COR-L47 (cell line): ENCODE measurements at places on chromosomes 2 and 18.
A peak's percentile ranks its signal among the peaks of the same experiment; 100 is the strongest.

GRCh38 chr2:217475791-217476190 is 527.0 kb downstream of the TNS1 start:
- no peak for DNase-seq

DNA sequence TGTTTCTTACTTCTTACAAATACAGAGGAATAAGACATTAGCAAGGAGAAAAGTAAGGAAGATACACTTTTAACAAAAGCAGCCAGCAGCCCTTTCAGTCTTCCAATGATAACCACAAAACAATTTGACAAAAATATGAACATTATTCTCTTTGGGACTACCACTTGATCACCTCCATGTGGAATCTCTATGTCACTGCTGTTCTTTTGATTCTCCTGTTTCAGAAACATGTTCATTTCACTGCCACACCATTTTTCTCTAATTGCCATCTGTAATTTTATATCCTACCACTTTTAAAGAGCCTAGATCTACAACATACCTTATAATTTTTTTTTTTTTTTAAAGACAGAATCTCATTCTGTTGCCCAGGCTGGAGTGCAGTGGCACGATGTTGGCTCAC is 10.9 kb downstream of the INO80D start:
- no peak for DNase-seq

DNA sequence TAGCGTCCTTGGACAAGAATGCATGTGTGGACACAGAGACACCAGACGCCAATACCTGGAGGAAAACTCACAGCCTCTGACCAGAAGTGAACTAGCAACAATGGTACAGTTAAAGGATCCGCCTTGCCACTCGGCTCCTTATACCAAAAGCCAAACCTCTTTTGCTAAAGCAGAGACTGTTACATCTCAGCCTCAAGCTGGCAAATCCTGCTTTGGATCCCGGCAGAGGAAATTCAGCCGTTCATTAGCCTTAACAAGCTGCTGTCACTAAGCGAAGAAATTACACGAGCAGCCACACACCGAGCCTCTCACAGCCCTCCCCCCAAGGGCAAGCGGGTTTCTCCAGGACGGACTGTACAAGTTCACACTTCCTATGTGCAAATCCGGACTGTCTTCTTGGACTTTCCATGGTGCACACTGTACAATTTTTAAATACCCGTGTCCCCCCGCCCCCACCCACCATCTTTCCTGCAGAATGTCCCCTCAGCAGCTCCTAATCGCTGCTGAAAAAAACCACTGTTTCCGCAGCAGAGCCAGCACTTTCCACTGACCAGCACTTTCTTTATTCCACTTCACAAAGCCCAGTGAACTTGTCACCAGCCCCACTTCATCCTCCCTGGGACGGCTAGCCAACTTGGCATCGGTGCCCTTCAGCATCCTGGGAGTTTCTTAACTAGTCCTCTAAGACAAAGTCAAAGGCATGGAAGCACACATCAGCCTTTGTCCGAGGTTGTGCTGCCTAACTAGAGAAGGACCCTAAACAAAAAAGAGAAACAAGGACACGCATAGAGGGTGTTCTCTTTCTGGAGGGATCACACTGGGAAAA is 1.5 kb downstream of the KLF7 start:
- peak; percentile 39 for DNase-seq

GRCh38 chr2:72913486-72914205 is 3.7 kb upstream of the EMX1 start:
- no peak for DNase-seq

DNA sequence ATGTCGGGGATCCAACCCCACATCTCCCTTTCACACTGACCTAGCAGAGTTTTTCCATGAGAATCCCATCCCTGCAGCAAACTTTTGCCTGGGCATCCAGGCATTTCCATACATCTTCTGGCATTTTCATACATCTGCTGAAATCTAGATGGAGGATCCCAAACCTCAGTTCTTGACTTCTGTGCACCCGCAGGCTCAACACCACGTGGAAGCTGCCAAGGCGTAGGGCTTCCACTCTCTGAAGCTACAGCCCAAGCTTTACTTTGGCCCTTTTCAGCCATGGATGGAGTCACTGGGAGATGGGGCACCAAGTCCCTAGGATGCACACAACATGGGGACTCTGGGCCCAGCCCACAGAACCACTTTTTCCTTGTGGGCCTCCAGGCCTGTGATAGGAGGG is 32.2 kb upstream of the TEX51 start:
- DNase-seq, result no peak

GRCh38 chr2:108908713-108909070 is 80.3 kb downstream of the EDAR start:
- no peak for DNase-seq

DNA sequence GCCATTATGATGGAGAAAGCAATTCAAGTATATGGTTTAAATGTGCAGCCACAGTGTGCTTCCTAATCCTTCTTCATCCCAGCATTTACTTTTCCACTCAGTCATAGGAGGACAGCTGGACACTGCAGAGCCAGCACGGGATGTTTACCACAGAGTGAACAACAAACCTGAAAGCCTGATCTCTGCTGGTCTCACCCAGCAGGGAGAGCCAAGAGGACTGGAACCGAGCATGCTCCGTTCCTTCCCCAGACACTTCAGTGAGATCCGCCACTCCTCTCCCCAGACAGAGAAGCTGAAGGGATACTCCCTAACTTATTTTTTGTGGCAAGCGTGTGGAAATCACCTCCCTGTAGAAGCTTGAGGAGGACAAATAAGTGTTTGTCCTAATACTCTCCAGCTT is 23.2 kb upstream of the GORASP2 start:
- DNase-seq, result no peak

GRCh38 chr2:196459539-196459938 is 180.0 kb upstream of the CCDC150 start:
- DNase-seq, result no peak

DNA sequence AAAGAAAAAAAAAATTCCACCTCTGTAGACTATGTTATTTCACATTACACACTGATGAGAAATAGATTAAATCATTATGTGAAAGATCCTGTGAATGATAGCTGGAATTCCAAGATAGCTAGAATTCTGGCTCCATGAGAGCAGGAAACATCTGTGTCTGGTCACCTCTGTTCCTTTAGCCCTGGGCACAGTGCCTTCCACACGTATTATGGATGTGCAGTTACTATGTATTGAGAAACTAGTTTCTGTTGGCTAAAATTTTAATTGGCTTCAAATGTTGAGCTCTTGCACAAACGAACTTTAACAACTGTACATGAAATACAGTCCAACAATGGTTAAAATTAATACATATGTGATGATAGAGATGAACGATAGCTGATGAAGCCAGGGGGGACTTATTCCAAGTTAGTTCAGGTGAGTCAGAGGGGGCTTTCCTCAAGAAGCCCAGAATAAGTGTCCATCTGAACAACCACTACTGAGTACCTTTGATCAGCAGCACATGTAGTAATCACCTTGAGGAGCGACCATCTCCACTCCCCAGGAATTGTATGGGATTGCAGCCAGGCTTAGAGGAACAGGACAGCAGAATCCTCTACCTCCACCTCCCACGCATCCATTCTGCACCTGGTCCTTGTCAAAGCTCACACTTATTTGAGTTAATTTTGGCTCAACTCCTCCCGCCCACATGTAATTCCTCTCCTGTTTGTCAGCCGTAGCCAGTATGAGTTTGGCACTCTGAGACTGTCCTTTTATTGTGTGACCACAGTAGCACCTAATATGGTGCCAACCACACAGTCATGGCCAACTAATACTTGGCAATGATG is 68.6 kb downstream of the NABP1 start:
- no peak for DNase-seq
